ENCODE measurements at places on chromosomes 3 and 15.

DNA sequence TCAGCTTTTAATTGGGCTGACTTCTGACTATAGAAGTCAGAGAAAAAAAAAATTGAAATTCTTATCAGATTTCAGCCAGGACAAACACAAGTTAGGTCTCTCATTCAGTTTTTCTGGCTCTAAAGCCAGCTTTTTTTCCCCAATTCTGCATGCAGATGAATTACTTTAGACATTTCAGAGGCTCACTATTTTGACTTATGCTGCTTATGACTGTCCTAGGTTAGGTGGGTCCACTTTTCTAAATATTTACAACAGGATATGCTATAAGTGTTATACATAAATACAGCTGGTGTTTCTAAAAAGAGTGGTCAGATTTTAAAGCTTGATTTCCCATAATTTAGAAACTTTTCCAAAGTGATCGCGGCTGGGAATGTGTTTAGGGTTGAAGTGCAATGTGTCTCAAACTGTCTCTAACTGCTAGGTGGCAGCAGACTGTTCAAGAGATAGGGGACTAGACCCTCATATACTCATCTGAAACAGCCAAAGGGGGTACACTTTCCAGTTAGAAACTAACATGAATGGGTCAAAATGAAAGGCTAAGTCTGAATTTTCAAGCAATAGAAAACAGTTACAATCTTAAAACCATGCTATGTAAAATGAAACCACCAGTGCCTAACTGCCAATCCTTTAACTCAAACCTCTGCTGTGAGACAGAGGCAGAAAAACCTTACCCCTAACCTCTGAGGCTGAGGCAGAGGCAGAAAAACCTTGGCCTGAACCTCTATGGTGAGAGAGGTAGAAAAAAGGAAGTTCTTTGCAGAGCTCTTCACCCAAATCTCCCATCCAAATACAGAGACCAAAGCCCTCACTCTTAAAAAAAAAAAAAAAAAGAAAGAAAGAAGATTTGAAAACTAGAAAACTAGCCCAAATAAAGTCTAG, 596.0 kb downstream of the NTRK3 start:
- DNase-seq, result no peak

DNA sequence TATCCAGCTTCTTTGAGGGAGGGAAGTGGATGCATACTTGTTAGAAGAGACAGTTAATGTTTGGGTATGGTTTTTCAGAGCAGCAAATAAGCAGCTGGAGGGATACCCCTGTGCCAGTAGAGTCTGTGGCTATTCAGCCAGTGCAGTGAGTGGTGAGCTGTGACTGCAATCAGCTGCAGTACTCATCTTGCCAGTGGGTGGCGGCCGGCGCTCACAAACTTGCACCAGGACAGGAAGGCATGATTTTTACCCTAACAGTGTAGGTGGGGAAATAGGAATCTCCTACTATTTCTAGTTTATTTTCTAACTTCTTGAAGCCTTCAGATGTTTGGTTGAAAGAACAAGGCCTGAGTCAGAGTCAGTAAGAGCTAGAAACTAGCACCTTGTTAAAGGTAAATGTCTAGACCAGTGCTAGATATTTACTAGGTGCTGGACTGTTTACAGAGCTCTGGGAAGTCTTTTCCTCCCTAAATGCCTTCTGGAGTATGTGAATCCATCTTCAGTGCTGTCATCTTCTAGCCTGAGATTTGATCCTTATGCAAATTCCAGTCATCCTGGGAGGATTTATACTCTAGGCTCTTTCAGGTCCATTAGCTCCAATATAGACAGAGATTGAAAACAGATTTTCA, 23.6 kb downstream of the TIMP4 start:
- peak; percentile 50 for DNase-seq

GRCh38 chr3:116188231-116188785, 257.0 kb downstream of the LSAMP start:
- no peak for DNase-seq

DNA sequence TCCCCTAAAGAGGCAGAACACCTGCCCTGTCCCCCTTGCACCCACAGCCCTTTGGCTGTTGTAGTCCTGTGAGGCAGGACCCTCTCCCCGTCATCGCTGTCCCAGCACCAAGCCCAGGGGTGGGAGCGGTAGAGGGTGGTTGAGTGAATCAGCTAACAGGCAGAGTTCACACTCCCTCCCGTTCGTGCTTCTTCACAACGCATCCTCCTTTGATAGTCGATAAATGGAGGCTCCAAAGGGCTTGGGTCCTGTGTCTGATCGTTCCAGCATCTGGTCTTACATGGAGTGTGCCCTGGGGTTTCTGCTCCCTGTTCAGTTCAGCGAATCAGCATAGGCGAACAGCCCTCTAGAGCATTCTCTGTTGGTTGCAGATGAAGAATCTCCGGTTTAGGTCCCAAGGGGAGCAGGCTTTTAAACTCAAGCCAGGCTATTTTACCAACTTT, 820 bp upstream of the HMCES start:
- no peak for DNase-seq

DNA sequence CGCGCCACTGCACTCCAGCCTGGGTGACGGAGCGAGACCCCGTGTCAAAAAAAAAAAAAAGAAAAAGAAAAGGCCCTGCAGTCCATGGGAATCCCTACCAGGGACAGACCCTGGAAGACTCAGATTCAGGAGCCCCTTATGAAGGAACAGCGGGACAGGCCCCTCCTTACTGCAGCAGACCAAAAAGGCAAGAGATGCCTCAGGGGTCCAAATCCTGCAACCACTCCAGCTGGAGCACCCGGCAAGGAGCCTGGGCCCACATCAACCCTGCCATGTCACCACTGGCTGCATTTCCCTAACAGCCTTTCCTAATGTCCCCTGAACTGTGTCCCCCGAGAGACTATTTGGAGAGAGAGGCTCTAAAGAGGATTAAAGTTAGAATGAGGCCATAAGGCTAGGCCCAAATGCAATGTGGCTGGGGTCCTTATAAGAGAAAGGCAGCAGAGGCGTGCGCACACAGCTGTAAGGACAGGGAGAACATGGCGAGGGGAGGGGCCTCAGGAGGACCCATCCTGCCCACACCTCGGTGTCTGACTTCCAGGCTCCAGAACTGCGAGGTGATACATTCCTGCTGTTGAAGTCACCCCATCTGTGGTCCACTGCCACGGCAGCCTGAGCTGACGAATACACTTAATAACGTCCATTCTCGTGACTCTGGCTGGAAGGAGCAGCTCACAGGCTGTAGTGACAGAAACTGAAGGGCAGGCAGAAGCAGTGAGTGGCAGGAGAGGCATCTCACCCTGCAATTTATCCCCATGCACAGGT, 78.1 kb downstream of the ATP10A start:
- DNase-seq, result no peak

- no peak for DNase-seq
Measured at GRCh38 chr15:40104296-40104864, 4.3 kb downstream of the BMF start.

- DNase-seq, result no peak
Measured at GRCh38 chr15:36748366-36749115, 169.1 kb downstream of the CDIN1 start.

DNA sequence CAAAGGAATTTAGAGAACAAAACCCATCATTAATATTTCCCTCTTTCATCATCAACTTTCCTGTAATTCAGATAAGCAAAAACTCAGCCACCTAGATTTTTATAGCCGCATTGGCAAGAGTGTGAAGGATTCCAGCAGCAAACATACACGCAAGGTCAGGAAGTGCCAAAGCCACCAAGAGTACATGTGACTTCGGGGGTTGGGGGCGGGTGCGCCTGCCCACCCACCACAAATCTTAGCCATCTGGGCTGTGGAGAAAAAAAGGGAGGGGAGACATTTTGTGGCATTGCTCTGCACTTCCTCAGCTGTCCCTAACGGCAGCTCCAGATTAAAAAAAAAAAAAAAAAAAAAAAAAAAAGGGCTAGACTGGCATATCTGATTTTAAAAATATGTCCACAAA, 148.4 kb downstream of the TNIK start:
- DNase-seq, result no peak

- no peak for DNase-seq
Measured at GRCh38 chr3:194308601-194309449, 42.3 kb downstream of the CPN2 start.

DNA sequence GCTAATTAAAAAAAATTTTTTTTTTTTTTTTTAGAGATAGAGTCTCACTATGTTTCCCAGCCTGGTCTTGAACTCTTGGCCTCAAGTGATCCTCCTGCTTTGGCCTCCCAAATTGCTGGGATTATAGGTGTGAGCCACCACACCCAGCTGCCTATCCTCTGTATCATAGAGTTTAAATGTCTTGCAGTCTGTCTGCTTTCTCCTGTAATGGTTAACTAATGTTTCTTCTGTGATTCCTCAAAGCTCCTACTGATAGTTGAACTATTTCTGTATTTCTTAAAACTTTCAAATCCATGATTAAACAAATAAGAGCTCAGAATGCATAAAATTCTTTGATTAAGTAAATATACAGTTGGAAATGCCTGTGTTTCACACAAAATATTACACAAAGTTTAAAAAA, 115.4 kb upstream of the TPM1 start:
- DNase-seq, result no peak

GRCh38 chr15:89837830-89838178, 23.2 kb upstream of the ANPEP start:
- DNase-seq, result no peak

DNA sequence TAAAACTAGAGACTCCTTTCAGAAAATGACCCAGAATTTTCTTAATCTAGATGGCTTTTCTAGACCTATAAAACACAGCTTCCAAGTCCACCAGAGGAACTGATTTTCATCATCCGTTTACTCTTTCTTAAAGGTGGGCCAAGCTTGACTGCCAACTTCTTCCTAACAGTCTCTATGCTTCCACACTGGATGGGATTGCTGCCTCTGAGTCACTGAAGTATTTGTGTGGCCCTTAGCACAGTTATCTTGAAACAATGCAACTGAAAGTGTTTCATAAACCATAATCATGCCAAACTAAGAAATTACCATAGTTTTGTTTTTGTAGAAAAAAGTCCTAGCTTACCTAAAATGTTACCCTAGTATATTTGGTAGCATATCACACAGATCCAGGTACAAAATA, 985.7 kb downstream of the TUSC7 start:
- DNase-seq, result no peak

DNA sequence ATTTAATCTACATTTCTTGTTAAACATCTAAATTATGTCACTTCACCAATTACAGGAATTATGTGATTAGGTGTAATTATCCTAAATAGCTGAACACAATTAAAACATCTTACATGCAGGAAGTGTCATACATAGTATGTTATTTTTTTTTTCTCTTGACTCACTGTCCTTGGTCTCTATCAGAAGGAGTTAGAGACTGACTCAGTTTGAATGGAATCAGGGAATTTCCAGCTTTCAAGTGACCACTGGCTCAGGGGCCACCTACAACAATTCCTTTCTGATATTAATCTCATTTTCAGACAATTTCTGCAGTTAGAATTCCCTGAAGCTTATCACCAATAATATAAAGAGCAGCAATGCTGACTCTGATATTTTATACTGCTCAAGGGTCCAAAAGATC, 400.7 kb downstream of the ROBO1 start:
- no peak for DNase-seq

DNA sequence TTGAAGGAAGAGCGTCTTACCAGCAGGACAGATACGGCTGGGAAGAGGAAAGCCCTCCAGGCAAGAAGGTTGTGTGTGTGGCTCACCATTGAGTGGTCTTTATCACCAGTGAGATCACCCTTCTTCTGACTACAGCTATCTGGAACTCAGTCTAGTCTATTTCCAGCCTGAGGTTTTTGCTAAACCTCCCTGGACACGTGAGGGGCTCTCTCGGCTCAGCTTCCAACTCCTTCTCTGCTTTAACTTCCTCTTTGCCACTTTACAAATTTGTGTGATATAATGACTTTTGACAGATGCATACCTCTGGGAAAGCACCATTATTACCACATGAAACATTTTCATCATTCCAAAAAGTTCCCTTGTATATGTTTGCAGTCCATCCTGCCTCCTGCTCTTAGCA, 15.3 kb upstream of the ROPN1 start:
- DNase-seq, result no peak

- no peak for DNase-seq
Measured at GRCh38 chr3:133986311-133986710, 43.4 kb downstream of the SLCO2A1 start.

DNA sequence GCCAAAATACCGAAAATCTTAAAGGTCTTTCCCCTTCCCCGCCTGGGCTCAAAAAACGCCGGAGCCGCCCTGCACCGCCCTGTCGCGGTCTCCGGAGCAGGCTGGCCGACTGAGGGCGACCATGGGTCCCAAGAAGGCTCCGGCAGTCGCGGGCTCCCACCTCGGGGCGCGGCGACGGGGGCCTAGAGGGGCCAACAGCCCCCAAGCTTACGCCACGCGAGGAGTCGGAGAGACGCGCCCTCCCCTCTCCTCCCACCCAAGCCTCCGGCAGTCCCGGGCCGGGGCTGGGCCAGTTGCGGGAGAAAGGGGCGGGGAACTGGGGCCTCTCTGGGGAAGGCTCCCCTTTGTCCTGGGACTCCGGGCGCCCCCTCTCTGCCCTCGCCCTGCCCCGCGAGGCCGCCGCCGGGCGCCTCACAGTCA, 69.2 kb downstream of the GOLGA8B start:
- DNase-seq, result no peak

GRCh38 chr3:16480861-16481545, 32.5 kb downstream of the RFTN1 start:
- peak; percentile 43 for DNase-seq

- no peak for DNase-seq
Measured at GRCh38 chr15:85477730-85478129, 97.3 kb downstream of the AKAP13 start.

- no peak for DNase-seq
Measured at GRCh38 chr3:69445498-69445897, 59.6 kb upstream of the FRMD4B start.

DNA sequence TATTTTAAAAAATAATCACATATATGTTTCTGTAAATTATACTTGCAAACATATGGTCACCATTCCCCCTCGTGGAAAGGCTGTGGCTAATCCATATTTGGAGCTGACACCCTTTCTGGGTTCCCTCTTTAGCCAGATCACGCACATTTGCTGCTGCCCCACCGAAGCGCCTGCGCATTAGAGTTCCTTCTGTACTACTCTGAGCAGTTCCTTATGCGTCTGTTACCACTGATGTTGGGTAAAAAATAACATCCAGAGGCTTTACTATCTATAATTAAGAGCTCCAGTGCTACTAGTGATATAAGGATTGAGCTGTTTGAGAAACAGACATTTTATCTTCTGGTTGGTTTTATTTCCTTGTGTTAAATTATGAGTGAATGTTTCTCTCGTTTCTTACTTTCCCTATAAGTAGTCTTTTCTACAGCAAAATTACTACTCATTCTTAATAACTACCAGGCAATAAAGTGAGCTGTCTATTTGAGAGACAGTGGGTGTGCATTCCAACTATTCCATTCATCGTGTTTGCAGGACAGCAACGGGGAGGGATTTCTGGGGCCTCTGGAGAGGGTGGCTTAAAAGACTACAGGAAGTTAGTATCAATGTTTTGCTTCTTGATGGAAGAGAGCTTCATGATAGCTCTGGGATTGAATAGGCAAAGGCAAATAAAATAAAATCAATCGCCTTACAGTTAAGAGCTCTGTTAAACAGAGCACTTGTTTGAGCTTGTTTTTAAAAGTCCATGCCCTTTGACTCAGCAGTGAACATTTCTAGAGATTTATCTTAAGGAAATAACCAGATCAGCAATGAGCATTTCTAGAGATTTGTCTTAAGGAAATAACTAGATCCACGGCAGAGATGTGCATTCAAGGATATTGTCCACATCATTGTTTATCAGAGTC, 245.2 kb downstream of the CD47 start:
- DNase-seq, result no peak
